ENCODE measurements at places on chromosomes 1 and 21.

- DNase-seq: no peak
These were observed 206.9 kb upstream of the FMN2 start for GRCh38 chr1:239884796-239885195.

DNA sequence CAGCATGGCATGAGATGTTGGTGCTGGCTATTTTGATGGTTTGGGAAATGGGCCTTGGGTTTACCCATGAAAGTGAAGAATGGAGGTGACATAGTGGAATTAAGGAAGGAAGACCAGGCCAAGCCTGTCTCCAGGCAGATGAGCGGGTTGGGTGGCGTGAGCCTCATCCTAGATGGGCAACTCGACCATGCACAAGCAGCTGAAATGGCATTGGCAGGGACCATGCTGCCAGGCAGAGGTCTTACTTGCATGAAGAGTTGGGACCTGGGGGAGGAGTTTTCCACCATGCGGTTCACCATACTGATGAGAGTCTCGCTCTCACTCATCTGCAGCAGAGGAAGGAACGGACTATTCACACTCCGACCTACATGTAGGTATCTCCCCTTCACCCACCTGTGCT is 37.5 kb upstream of the GOLT1A start:
- no peak for DNase-seq

GRCh38 chr1:29331729-29332128 is 95.4 kb downstream of the PTPRU start:
- no peak for DNase-seq

- no peak for DNase-seq
These were observed 37.9 kb downstream of the FABP3 start for GRCh38 chr1:31335007-31335406.

- no peak for DNase-seq
These were observed 107.5 kb upstream of the HOOK1 start for GRCh38 chr1:59707178-59707791.

GRCh38 chr1:51693419-51694155 is 76.7 kb downstream of the OSBPL9 start:
- DNase-seq: no peak

DNA sequence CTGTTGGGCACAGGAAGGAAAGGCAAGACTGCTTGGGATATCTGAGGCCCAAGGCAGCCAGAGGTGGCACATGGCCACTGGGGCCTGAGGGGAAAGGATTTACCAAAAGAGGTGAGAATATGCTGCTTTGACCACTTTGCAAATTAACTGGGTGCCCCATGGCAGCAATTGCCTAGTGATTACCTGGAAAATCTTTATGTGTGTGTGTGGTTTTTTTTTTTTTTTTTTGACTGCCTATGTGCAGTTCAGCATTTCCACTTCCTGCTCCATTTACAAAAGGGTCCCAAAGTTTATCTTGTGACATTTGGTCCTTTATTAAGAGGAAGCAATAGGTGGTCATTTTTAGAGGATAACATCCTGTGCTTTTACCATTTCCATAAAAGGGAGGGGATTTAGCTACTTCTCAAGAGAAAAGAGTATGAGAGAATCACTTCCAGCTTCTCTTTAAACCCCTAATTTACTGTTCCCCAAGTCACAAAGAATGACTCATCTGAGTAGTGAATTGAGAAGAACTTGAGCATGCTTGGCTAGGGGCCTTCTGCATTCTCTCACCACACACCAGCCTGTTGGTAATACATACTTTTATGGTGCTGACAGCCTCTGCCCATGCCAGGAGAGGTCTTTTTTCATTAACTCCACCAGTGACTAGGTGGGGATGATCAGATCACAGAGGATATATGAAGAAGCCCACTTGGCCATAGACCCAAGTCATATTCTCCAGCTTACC is 52.1 kb downstream of the SYDE2 start:
- no peak for DNase-seq
